ENCODE measurements at places on chromosomes 13 and 19. TPM values are rescaled to one million over a fixed set of nuclear protein-coding genes. Genes with fewer than 3 reads are reported as not detected.

The LHB gene
- total RNA-seq = not detected

The CACNA1A gene
- 3.5 TPM for total RNA-seq

The GAS6 gene
- total RNA-seq = 10.8 TPM

The PRR19 gene
- 0.25 TPM for total RNA-seq

The EDNRB gene
- total RNA-seq = 9.4 TPM

The ICAM3 gene
- total RNA-seq = 15.2 TPM

The MICU2 gene
- 45.6 TPM for total RNA-seq

The NDUFS7 gene
- total RNA-seq = 51.9 TPM

The FGF22 gene
- total RNA-seq = 0.26 TPM

The GJA3 gene
- 0.06 TPM for total RNA-seq

The B9D2 gene
- 5.7 TPM for total RNA-seq

The LGALS14 gene
- not detected for total RNA-seq

The CYP4F8 gene
- total RNA-seq = not detected

The NXNL1 gene
- not detected for total RNA-seq

The PDE4A gene
- 2.4 TPM for total RNA-seq

The PNMA8A gene
- 4.8 TPM for total RNA-seq

The SPACA4 gene
- total RNA-seq = not detected

The ZNF536 gene
- not detected for total RNA-seq

The KLHL26 gene
- total RNA-seq = 8.9 TPM

The ATP1A3 gene
- under 0.01 TPM for total RNA-seq

The SULT2A1 gene
- not detected for total RNA-seq

The DAND5 gene
- 0.13 TPM for total RNA-seq

The S1PR5 gene
- total RNA-seq = 4.1 TPM

The ACP4 gene
- total RNA-seq = not detected

The GPR4 gene
- total RNA-seq = 0.99 TPM

The LRRC63 gene
- total RNA-seq = not detected

The C19orf67 gene
- total RNA-seq = not detected

The PRTN3 gene
- not detected for total RNA-seq

The ZNF579 gene
- 2.1 TPM for total RNA-seq

The RASL11A gene
- 108 TPM for total RNA-seq

The SHANK1 gene
- 2.1 TPM for total RNA-seq

The ICAM1 gene
- 4.9 TPM for total RNA-seq

The ASPDH gene
- total RNA-seq = not detected

The IFNL1 gene
- total RNA-seq = not detected

The SPTBN4 gene
- total RNA-seq = 2.4 TPM

The ANKLE1 gene
- 0.19 TPM for total RNA-seq

The CEACAM3 gene
- not detected for total RNA-seq

The KLK12 gene
- not detected for total RNA-seq

The OVOL3 gene
- not detected for total RNA-seq

The EFNA2 gene
- total RNA-seq = not detected

The ZNF90 gene
- 0.92 TPM for total RNA-seq

The CERS4 gene
- total RNA-seq = 6.0 TPM

The CNMD gene
- not detected for total RNA-seq

The ZNF470 gene
- 6.3 TPM for total RNA-seq

The ADGRE3 gene
- total RNA-seq = not detected

The DOCK6 gene
- 10.2 TPM for total RNA-seq

The EPN1 gene
- 44.5 TPM for total RNA-seq

The ZSCAN22 gene
- 2.2 TPM for total RNA-seq

The MCF2L gene
- 0.79 TPM for total RNA-seq

The ODAD3 gene
- 0.79 TPM for total RNA-seq

The ZNF43 gene
- total RNA-seq = 4.8 TPM

Measured in aortic smooth muscle cell (primary cell).